Thoracic aorta (tissue), 2 donors: ENCODE measurements at places on chromosomes 1 and 21.

DNA sequence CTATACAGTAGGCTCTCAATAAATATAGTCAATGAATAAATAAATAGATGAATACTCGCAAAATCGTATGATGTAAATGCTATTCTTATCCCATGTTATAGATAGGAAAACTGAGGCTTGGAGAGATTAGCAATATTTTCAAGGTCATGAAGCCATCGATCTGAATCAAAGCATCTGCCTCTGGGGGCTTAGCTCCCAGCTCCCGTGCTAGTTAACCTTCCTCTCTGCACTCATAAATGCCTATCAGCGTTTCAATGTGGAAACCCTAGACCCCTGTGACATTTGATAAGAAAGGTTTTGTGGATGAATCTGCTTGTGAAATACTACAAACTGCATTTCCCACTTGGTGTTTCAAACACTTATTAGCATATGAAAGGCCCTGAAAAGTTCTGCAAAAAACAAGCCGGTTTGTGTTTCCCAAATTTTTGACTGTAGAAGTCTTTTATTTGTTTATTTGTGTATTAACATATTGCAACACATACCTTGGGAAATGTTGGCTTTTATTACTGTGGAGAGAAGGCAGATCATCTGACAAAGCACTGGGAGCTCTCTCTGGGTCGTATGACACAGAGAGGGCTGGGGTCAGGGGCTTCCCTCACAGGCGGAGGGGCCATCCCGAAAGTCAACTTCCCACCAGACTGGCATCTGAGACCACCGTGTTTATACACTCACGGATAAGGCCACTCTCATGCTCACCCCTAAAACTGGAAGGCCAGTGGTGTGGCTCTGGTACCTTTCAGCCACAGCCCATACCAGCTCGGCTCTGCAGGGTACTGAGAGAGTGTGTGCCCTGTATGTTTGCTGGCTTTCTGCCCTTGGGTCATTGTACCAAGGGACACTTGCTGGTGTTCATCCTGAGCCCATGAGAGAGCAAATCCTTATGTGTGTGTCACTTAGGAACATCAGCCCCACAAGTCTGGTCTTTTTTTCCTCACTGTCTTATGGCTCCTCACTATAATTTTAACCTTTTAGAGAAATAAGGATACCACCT is 993 bp upstream of the PROK1 start:
- H3K4me3 ChIP-seq: no peak overlapping the region
- H3K27me3 ChIP-seq: no peaks in the 10 kb centered on the region
- peaks cover 8% of the 10 kb centered on the region for H3K4me1 ChIP-seq
- H3K27ac ChIP-seq: no peak overlapping the region
- DNase-seq: no peak

GRCh38 chr1:59298710-59299346 is 1.9 kb downstream of the FGGY start:
- H3K27me3 ChIP-seq: no peaks in the 10 kb centered on the region
- DNase-seq: no peak
- peak overlapping the region; percentile 100 for H3K27ac ChIP-seq

DNA sequence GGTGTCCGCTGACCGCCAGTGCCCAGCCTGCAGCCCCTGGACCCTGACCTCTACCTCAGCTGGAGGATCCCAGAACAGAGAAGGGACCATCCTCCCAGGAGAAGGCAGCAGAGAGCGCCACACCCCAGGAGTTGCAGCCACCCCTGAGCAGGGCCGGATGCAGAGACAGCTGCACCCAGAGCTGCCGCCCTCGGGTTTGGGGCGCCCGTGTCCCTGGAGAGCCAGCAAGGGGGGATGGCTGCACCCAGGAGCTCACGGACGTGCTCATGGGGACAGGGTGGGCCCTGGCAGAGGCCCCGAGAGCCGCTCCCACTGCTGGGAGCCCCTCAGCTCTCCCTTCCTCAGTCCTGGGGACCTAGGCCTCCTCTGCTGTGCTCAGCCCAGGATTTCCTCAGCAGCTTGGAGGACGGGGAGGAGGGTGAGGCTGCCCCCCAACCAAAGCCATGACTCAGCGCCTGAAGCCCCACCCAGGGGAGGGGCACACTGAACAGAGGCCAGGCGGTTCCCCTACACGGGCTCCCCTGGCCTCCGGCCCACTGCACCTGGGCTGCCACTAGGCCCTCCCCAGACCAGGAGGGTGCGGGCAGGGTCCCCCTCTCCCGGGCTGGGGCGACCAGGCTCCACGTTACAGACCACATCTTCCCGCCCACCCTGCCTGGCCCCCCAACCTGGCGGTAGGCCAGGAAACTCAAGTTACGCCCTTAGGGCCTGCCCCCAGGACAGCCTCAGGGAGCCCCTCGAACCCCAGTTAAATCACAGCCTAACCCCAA is 2.2 kb downstream of the ACAP3 start:
- H3K4me1 ChIP-seq: peaks cover 29% of the 10 kb centered on the region
- peaks cover 5% of the 10 kb centered on the region for H3K36me3 ChIP-seq
- no peak overlapping the region for H3K27ac ChIP-seq
- no peak for DNase-seq
- peak overlapping the region; percentile 88 for H3K4me3 ChIP-seq
- H3K27me3 ChIP-seq: no peaks in the 10 kb centered on the region

DNA sequence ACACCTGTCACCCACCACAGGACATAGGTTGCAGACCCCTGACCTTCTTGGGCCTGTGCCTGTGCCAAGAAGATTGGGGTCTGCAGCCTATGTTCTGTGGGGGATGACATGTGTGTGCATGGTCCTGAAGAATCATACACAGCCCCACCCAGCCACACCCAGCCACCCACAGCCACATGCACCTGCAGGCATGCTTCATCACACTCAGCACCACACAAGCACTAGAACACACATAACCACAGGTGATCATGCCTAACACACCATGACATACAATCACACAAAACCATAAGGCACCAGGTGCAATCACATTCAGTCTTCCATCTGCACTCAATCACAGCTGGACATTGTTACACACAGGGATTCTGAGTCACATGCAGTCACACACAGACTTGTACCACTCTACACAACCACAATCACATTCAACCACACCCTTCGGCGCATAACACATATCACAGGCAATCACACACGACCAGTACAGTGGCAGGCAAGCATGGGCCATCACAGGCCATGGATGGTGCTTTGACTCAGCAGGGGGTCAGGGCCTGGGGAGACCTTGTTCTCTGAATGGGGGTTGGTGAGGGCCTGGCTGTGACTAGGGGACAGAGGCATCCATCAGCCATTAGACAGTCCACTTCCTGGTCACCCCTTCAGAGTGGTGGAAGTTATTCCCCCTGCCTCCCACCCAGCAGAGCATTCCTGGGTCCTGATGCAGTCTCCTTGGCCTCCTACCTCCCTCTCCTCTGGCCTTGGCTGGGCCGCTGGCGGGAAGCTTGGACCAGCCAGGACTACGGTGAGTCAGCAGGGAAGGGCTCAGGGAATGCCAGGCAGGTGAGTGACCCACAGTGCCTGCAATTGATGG is 44.3 kb upstream of the EPS8L3 start:
- H3K36me3 ChIP-seq: no peaks in the 10 kb centered on the region
- no peak for DNase-seq
- no peak overlapping the region for H3K27ac ChIP-seq
- peaks cover 22% of the 10 kb centered on the region for H3K4me1 ChIP-seq
- H3K27me3 ChIP-seq: no peaks in the 10 kb centered on the region

DNA sequence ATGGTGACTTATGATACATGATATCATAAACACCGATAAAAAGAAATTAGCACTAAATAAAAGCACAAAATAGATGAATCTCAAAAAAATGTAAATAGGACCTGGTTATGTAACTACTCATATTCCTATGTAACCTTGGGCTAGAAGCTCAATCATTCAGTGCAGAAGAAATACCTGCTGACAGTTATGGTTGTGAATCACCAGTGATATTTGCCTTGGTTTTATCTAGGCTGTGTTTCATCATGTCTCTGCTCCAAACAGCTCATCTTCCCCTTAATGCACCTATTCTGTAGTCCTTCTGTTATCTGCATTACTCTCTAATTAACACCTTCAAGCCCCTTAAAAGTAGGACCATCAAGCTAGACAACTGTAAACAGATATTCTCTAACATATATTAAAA is 16.3 kb upstream of the PIGC start:
- no peak overlapping the region for H3K4me3 ChIP-seq
- no peaks in the 10 kb centered on the region for H3K36me3 ChIP-seq
- no peaks in the 10 kb centered on the region for H3K4me1 ChIP-seq
- H3K27me3 ChIP-seq: no peaks in the 10 kb centered on the region

GRCh38 chr1:24289937-24290595 is 29.1 kb upstream of the GRHL3 start:
- H3K36me3 ChIP-seq: no peaks in the 10 kb centered on the region
- H3K4me1 ChIP-seq: peaks cover 5% of the 10 kb centered on the region
- no peak overlapping the region for H3K27ac ChIP-seq
- H3K4me3 ChIP-seq: no peak overlapping the region

- H3K4me3 ChIP-seq: no peak overlapping the region
- no peaks in the 10 kb centered on the region for H3K4me1 ChIP-seq
- H3K27me3 ChIP-seq: no peaks in the 10 kb centered on the region
- no peak overlapping the region for H3K27ac ChIP-seq
Observed at GRCh38 chr1:148160048-148160342, 7.9 kb upstream of the NBPF11 start.

DNA sequence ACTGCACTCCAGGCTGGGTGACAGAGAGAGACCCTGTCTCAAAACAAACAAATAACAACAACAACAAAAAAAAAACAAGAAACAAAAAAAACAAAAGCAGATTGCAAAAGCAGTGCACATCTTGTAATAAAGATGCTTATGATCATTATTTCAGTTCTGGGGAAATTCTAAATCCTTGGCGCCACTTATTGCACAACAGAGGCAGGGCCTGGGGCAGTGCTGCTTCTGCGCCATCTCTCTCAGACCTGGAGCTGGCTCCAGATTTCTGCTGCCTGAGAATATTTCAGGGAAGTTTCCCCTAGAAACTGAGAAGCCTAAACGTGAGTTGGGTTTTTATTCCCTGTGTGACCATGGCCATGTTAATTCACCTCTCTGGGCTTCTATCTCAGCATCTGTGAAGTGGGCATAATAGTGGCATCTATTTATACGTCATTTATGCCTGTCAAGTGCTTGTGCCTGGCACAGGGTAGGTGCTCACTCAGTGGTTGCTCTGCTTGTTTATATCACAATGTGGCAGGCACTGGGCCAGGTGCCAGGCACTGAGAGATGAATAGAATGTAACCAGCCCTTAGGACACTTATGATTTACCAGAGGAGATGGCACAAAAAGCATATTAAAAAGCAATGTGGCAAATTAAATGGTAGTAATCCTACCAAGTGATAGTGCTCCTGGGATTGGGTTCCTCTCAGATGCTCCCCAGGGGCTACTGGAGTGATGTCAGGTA is 67.9 kb downstream of the MDM4 start:
- H3K27me3 ChIP-seq: no peaks in the 10 kb centered on the region
- no peaks in the 10 kb centered on the region for H3K36me3 ChIP-seq
- no peak overlapping the region for H3K4me3 ChIP-seq
- DNase-seq: no peak
- H3K27ac ChIP-seq: no peak overlapping the region

DNA sequence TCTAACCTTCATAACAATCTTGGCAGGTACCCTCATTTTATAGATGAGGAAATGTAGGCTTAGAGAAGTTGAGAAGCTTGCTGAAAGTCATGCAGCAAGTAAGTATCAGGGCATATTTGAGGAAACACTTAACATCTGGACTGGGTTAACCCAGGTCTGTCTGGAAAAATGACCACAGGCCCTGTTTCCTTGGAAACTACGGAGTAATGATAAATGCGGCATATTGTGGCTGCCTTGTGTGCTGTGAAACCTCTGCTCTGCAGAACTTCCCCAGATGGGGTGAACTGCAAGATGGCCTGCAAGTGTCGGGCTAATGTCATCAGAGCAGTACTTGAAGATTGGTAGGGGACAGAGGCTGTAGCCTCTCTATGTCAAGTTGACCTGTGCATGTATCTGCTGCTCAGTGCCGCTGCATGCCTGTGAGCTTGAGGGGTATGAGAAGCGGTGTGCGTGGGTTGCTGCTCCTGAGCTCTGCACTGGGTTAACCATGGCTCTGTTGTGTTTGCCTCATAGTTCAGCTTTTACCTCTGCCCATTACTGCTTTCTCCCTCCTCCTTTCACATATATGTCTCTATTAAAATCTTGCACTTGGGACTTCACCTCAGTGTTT is 83.1 kb downstream of the WDR3 start:
- no peak for DNase-seq
- no peak overlapping the region for H3K27ac ChIP-seq
- H3K27me3 ChIP-seq: no peaks in the 10 kb centered on the region
- no peak overlapping the region for H3K4me3 ChIP-seq

- peaks cover 19% of the 10 kb centered on the region for H3K36me3 ChIP-seq
- DNase-seq: no peak
- peak overlapping the region; percentile 88 for H3K4me3 ChIP-seq
- peaks cover 8% of the 10 kb centered on the region for H3K4me1 ChIP-seq
- no peaks in the 10 kb centered on the region for H3K27me3 ChIP-seq
Observed at GRCh38 chr1:201947697-201948008, 1.3 kb upstream of the LMOD1 start.

DNA sequence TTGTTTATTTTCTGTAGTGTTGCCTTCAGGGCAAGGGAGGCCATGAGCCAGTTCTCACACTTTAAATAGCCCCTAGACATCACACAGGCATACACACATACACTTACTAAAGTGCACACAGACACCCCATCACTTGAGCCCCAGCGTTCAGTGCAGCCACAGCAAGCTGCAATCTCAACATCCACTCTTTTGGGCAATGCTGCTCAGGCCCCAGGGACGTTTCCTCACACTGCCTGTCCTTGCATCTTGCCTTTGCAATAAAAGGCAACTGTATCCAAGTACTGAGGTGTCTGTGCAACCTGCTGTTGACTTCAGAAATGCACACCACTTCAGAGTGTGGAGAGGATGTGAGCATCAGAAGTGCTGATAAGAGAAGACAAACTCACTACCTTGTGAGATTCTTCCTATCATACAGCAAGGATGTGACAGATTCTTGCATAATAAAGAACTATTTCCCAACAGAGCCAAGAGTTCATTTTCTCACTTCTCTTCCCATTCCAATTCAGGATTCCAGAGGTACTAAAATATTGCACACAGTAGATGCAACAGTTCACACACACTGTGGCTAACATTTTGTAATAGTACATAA is 36.2 kb downstream of the IRF2BP2 start:
- H3K4me3 ChIP-seq: no peak overlapping the region
- no peak for DNase-seq
- no peaks in the 10 kb centered on the region for H3K4me1 ChIP-seq
